ENCODE measurements at places on chromosomes 12 and 14. TPM values are rescaled to one million over a fixed set of nuclear protein-coding genes. Genes with fewer than 3 reads are reported as not detected.
A peak's percentile ranks its signal among the peaks of the same experiment; 100 is the strongest.

The ERP27 gene
- 1.7 TPM for total RNA-seq

The SP7 gene
- total RNA-seq, result not detected

The DGLUCY gene
- total RNA-seq, result 55.2 TPM

The PRR4 gene
- total RNA-seq, result 1.3 TPM

The RASSF9 gene
- total RNA-seq, result not detected

The CIT gene
- 71.5 TPM for total RNA-seq

The TAS2R46 gene
- total RNA-seq, result not detected

The KCNA1 gene
- not detected for total RNA-seq

DNA sequence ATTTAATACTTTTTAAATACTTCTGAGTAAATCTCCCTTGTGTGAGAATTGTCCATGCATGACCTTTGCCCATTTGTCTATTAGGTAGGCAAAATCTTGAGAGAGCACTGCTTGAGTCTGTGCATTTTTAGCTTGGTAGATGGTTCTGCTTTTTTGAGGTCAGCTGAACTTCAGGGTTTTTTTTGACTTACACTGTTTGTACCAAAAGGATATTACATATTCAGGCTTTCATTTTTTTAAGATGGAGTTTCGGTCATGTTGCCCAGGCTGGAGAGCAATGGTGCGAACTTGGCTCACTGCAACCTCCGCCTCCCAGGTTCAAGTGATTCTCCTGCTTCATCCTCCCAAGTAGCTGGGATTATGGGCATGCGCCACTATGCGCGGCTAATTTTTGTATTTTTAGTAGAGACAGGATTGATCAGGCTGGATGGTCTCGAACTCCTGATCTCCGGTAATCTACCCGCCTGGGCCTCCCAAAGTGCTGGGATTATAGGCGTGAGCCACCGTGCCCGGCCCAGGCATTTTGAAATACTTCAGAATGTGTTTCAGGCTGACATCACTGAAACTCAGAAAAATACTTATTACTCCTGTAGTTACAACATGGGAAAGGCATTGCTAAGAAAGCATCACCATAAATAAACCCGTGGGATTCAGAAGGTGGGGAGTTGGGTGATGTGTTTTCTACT lies 11.1 kb downstream of the RASSF3 start:
- no peak for DNase-seq

- no peak for DNase-seq
These were observed 46.3 kb downstream of the KCNA1 start for GRCh38 chr12:4956054-4956453.

DNA sequence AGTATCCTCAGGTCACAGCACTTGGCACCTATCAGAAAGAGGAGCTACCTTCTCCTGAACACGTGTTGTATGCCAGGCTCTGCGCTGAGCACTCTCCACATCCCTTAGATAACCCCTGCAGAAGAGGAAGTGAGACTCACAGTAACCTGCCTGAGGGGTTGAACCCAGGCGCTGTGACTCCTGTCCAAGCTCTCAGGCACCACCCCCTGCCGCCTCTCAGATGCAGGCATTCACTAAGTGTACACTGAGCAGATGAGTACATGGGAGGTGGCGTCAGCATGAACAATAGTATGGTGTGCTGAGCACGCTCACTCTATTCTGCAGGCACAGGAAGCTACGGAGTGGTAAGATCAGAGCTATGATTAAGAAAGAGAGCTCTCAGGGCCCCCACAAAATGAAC lies 21.0 kb upstream of the RIC8B start:
- peak; percentile 81 for DNase-seq

GRCh38 chr14:24673059-24673458 lies 39.1 kb upstream of the GZMB start:
- DNase-seq, result no peak

DNA sequence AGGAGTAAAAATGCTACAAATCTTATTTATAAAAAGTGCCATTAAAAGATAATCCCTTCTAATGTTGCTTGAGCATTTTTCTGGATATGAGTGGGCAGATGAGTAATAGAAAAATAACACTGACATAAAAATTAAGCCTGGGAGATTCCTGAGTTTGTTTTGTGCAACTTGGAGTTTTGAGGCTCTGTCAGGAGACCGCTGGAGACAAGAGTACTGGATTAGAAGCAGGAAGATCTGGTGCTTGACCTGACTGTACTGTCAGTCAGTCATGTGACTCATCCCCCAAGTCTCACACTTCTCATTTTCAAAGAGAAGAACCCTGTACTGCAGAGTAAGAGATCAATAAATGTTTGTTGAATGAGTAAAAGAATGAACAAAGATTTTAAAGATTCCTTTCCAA lies 29.4 kb downstream of the ANO4 start:
- no peak for DNase-seq
